ENCODE measurements at places on chromosomes 16 and 17.

- DNase-seq, result no peak
Measured at GRCh38 chr16:62088731-62089410, 52.6 kb upstream of the CDH8 start.

GRCh38 chr17:3127451-3127850, at the start of gene OR1G1:
TSS of gene OR1G1 (minus strand) at chr17:3127551. CDS start at chr17:3127551, 0 bp downstream.
- no peak for DNase-seq

GRCh38 chr17:41973408-41973811, 6.8 kb downstream of the CNP start:
- no peak for DNase-seq

DNA sequence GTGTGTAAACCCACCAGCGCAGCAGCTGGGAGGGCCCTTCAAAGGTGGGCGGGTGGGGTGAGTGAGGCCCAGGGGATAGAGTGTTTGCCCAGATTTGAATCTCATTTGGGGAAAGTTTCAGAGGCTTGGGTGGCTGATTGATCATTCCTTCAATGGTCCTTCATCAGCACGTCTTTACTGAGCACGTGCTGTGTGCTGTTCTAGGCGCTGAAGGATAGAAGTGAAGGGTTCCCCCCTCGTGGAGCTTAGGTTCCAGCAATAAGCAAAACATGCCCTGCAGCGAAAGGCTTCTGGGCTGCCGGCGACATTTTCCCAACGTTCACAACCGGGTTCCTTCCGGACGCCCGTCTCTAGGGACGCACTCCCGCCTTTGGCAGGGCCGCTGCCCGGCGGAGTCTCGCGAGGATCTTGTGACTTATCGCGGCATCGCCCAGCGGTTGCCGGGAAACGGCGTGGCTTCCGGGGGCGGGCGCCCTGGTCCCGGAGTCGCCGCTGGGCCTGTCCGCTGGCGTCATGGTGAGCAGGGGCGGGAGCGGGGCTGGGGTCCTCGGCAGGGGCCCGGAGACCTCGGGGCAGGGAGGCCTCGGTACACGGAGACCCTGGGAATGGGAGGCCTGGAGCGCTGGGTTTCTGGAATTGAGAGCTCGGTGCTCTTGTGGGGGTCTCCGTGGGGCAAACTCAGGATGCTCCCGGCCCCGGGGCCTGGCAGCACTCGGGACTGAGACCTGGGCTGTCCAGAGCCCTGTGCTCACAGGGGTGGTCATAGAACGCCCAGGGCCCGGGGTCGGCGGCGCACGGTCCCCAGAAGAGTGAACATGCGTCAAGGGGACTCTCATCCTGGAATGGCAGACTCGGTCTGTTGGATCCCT, 3.2 kb upstream of the DBNDD1 start:
- DNase-seq, result peak; percentile 77

DNA sequence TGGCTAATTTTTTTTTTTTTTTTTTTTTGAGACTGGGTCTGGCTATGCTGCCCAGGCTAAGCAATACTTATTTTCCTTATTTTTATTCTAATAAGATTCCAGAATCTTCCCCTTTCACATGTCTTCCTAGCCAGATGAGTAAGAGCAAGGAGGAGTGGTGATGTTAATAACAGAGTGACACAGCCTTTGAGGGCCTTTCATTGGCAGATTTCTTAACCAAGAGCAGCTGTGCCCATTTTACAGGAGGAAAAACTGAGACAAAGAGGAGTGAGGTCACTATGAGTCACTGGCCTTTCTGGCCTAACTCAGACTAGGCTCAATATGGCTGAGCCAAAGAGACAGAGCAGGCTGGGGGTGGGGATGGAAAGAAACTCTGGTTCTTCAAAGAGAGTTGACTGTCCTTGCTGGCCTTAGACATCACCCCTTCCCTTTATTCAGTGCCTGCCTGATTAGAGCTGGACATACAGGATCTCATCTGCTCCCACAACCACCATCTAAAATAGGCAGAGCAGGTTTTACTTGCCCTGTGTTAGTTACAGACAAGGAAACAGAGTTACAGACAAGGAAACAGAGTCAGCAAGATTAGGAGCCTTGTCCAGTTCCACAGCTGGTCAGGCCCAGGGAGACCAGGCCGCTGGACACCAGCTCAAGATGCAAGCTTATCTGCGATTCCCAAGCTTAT, 50.0 kb upstream of the TOB1 start:
- no peak for DNase-seq

DNA sequence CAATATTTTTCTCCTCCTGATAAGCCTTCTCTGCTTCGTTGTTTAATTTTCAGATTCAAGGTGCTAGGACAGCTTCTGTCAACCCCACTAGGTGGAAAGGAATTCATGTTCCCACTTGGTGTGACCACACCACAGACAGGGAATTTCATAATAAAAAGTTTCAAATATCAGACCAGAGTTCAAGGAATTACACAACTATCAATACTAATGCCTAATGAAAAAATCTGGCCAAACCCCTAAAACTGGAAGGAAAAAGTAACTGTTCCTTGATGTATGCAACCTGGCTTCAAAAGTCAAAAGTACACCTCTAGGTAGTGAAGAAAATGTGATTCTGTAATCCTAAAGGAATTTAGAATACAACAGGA, 87.8 kb upstream of the CORO6 start:
- no peak for DNase-seq

DNA sequence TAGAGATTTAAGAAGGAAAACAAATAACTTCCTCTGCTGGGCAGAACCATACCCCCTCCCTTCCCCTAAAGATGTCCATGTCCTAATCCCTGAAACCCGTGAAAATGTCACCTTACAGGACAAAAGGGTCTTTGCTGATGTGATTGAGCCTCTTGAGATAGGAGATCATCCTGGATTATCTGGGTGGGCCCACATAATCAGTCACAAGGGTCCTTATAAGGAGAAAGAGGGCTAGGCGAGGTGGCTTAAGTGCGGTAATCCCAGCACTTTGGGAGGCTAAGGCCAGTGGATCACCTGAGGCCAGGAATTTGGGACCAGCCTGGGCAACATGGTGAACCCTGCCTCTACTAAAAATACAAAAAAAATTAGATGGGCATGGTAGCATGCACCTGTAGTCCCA, 12.0 kb upstream of the SLC39A11 start:
- no peak for DNase-seq

DNA sequence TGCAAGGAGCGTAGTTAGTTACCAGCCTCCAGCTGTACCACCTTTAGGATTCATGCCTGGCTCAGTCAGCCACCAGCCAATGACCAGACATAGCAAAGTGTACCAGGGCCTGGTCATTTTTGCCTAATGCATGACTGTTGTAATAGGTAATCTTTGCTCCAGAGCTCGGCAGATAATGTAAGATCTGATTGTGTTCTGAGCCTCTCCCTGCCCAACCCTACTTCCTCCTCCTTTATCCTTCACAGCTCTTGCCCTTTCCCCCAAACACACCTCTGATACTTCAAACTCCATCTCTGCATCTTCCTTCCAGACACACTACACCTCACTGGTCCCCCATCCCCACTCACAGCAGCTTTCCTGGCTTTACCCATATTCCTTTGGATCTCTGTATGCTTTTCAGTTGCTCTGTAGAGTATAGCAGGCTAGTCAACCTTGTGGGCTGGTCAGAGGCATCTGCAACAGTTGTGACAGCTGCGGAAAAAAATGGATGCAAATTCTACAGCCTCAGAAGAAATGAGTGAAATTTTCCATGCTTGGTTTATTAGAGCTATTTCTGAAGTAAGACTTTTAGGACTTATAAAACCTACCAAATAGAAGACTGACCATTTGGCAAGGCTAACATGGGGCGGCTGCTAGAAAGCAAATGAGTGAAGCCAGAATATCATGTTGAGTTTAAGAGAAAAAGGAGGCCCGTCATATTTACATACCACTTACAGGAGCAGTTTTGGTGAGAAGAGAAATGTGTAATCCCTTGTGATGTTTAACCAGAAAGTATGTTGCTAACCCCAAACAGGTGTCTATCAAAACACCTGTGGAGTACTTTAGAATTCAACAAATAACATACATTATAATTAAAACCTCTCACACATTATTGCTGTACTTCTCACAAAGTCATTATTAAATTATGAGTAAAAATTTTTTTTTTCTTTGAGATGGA, 19.9 kb upstream of the C16orf87 start:
- no peak for DNase-seq
